NCI-H446 treated with DMSO at 0.1 percent for 48 hours (cell line): ENCODE measurements at places on chromosomes 6 and 20.

GRCh38 chr6:105210932-105211531 is 31.2 kb upstream of the POPDC3 start:
- DNase-seq: no peak

DNA sequence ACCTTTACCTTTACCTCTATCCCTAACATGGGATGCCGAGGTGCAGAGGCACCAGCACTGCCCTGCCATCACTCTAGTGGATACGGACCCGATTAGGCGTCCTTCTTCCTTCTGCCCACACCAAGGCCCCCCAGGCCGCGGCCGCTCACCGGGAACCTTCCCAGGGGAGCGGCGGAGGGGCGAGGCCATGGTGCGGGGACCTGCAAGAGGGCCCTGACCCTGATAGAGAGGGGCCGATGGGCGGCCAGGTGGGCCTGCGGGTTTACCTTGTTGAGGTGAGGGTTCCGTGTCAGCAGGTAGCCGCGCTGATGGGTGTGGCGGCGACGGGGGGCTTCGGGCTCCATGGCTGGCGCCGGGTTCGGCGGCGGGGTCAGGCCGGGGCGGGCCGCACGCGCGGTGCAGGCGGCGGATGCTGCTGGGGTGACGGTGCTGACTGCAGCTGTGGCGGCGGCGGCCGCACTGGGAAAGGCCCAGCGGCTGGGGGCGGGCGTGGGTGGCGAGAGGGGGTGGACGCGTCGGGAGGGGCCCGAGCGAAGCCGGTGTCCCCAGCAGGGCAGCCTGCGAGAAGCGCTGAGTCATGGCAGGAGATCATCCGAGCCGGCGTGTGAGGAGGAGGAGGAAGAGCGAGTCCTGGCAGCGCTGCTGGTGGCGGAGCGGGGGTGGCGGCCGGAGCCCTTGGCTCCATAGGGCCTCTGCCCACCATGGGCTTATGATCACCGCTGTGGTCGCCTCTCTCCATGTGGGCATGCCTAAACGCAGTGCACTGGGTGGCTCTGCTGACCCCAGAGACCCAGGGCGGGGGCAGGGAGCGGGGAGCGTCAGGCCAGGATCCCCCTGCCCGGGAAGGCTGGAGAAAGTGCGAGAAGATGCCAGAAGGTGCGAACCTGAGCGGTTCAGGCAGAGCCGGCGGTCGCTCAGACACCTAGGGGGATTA is at the start of gene ME1:
ME1 (minus strand) TSS at position 441 of the 934 bp plus-strand sequence; CDS start at position 344, 97 bp downstream.
- DNase-seq: no peak

GRCh38 chr6:15462717-15463525 is 199.9 kb downstream of the DTNBP1 start:
- DNase-seq: peak; percentile 2

GRCh38 chr20:10297684-10298240 is 79.1 kb downstream of the SNAP25 start:
- DNase-seq: no peak

- DNase-seq: no peak
Observed at GRCh38 chr6:42978487-42978838, 518 bp downstream of the PEX6 start.

DNA sequence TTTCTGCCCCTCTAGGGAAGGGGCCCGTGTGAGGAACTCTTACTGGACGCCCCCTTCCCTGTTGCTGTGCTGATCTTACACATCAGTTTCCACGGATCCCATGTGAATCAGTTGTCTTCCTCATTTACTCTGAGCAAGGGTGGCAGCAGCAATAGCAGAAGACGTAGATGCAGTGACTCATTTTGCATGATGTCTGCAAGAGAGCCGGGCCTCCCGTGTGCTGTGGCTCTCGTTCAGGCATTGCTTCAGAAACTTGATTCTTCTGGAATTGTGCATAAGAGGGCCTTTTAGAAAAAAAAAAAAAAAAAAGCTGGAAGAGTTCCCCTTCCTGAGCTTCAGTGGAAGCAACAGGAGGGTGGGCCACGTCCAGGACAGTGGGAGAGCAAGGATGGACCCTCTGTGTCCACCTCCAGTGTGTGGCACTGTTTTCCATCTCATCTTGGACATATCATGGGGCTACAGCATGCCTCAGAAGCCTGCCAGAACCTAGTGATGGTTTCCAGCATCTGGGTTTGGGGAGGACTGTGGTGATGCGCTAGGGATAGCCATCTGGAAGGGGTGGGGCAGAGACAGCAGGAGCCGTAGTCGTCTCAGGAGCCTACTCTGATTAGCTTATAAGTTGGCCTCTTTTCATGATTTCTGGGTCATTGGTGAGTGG is 62.1 kb downstream of the FOXO3 start:
- peak; percentile 32 for DNase-seq

GRCh38 chr6:113828984-113829695 is 28.0 kb upstream of the MARCKS start:
- no peak for DNase-seq

DNA sequence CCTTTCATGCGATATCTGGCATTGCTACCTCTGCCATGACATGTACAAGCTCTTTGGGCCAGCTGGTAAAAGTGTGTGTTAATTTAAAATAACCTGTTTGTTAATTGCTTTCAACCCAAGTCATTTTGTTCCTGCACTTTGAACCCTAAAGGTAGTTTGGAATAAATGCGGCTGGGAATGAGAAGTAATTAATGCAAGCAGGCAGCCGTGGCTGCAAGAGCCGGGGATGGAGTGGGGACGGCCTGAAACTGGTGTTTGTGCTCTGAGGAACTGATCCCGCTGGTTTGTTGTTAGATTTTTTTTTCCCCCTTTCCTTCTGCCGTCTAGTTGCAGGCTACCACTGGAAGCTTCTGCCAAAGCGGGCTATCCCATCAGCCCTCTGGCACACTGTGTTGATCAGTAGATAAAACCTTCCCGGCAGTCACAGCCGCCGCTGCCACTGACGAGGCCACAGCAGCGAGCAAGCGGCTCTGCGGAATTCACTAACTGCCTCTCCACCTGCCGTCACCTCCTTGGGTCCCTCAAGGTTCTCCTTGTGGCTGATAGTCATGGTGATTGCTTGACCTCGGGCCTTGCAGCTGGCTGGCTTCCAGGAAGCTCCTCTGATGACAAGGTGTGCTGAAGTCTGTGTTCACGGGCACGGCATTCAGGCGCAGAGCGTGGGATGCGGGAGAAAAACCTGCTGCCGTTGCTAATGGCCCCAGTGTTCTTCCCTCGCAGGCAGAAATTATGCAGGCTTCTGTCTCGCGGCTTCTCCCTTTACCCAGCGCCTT is 315.9 kb downstream of the TFAP2A start:
- no peak for DNase-seq

- no peak for DNase-seq
Observed at GRCh38 chr20:5085380-5085779, 34.4 kb downstream of the PCNA start.

- no peak for DNase-seq
Observed at GRCh38 chr6:13767121-13767808, 47.1 kb downstream of the MCUR1 start.

DNA sequence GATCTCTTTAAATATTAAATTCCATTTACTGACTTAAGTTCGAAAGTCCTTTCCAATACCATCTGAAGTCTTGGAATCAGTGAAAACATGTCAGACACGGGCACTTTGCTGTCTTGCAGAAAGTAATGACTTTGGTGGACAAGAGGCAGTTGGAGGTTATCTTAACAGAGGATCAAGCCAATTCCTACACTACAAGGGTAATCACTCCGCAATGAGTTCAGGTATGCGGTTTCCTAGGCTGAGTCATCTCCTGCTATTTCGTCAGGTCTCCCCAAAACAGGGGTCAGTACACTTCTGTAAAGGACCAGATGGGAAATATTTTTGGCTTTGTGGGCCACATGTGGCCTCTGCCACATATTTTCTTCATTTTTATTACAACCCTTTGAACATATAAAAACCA is 656.6 kb downstream of the KIF16B start:
- DNase-seq: no peak

- no peak for DNase-seq
Observed at GRCh38 chr6:53428886-53429285, 80.1 kb upstream of the ELOVL5 start.

GRCh38 chr6:113631666-113632065 is 225.5 kb upstream of the MARCKS start:
- no peak for DNase-seq

GRCh38 chr6:147180926-147181325 is 23.3 kb upstream of the STXBP5 start:
- DNase-seq: no peak

GRCh38 chr6:133169901-133170300 is 71.3 kb upstream of the EYA4 start:
- peak; percentile 41 for DNase-seq

- DNase-seq: no peak
Observed at GRCh38 chr6:1255636-1256365, 56.1 kb upstream of the FOXQ1 start.

- DNase-seq: no peak
Observed at GRCh38 chr6:169859978-169860703, 108.7 kb downstream of the ERMARD start.

DNA sequence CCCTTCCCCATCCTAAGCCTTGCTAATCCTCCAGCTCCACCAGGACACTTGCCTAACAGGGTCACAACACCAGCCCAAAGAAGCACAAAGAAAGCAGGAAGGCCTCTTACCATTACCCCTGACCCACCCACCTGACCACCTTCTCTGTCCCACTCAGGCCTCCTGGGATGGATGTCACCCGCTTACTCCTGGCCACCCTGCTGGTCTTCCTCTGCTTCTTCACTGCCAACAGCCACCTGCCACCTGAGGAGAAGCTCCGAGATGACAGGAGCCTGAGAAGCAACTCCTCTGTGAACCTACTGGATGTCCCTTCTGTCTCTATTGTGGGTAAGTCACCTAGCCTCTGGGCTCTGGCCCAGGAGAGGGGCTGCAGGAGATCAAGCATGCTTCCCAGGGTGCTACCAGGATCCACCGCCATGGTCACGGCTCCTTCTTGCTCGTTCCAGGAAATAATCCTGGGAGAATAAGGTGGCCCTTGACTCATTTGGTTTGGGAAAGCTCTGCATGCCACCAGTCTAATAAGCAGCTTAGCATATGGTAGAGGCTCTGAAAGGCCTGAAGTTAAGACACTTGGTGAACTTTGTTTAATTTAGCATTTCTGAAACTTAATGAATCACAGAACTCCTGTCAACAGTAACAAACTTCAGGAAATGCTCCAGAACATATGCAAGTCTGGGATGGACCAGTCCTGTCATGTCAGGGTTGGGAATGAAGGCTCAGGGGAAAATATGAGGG is 19.2 kb downstream of the ASIP start:
- no peak for DNase-seq

GRCh38 chr6:49506569-49507111 is 6.9 kb downstream of the GLYATL3 start:
- DNase-seq: no peak

DNA sequence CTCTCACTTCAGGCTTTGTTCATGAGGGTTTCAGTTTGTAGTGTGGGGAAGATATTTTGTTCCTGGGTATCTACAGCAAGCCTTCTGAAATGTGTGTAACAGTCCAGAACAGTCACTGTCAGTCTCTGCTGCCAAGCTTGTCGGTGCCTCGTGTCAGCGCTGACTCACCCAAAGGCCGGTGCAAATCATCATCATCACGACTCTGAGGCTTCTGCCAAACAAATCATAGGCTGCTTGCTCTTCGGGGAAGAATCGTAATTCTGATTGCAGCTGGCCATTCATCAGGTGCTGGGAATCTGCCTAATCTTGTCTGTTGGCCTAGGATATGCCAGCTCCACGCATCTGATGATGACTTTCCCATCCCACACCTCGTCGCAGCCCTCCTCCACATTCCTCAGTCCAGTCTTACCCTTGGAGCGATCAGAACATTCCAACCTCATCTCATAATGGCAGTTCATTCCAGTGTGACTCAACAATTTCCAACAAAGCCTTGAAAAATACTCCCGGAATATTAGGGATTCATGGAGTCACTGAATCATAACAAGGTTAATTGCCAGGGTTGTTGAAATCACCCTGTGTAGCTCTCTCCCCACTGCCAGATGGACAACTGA is 40.9 kb downstream of the ALDH8A1 start:
- DNase-seq: peak; percentile 70

DNA sequence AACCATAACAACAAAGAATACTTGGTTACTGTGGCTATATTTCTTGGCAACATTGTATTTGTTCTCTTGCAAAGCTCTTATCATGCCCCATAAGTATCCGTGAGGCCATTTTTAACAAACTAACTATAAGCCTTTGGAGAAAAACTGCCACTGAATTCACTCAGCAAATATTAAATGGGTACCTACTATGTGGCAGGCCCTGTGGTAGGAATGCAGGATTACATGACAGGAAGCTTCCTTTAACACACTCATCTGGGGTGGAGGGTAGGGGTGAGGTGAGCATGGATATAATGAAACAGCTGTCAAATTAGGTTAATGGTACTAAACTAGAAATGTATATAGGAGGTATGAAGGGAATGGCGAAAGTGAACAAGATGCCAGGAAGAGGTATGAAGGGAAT is 504.8 kb downstream of the MEI4 start:
- no peak for DNase-seq

DNA sequence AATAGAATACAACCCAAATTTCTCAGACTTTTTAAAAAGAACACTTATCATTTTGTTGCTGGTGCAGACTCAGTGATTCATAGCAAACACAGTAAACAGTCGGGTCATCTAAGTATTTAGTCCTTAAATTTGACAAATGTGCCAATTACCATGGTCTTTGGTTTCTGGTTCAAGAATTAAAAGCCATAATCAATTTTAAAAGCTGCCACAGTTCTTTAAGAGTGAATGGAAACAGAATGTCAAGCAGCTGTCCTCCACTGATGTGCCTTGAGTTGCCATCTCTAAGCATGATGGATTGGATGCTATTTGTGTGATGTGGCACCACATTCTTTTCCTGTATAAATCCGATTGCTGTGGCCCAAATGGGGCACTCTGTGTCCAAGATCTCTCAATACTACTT is 67.2 kb upstream of the MLIP start:
- DNase-seq: no peak

DNA sequence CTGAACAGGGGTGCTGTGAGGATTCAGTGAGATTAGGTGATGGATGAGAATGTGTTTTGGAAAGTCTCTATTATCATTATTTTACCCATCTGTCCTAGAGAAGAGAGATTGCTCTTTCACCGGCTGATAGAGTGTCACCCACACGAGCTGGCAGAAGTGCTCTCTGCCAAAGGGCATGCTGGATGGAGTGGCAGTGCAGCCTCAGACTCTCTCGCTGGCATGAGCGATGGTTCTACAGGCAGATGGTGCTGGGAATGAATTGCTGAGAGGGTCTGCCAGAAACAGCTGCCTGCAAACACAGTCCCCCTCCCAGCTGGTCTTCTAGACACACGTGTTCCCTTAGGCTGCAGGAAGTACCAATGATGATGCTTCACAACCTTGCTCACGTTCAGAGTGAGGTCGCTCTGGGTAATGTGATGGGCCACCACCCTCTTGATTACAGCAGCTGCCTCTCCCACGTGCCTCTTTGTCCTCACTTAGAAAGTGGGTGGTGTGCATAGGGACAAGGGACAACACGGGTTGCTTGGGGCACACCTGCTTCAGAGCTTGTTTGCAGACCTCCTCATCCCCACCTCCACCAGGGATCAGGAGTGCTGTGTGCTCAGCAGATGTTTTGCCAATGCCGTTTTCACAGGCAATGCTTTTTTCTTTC is 84.7 kb downstream of the FOXA2 start:
- no peak for DNase-seq

- DNase-seq: no peak
Observed at GRCh38 chr6:16166871-16167608, 38.2 kb downstream of the MYLIP start.
